Motor neuron (in vitro differentiated cells): ENCODE measurements at places on chromosomes 5 and 9.

GRCh38 chr9:35452481-35452880 is 37.4 kb upstream of the RUSC2 start:
- ATAC-seq: no peak

DNA sequence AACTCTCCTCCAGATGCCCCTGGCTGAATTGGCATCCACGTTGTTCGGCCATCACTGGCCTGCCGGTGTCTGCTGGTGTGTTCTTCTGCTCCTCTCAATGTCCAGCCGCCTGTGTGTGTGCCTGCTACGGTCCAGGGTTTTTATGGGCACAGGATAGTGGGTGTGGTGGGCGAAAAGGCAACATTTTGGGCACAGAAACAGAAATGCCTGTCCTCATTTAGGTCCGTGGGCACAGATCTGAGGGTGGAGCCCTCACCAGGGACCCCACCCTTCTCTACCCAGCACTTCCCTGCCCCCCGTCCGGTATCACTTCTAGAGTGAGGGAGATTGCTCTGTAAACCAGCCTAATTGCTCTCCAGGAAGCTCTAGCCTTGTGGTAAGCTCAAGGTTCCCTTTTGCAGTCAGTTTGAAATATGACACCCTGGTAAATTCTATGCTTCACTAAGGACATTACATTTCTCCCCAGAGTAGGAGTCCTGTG is 410.1 kb downstream of the MAT2B start:
- ATAC-seq: peak; percentile 28

DNA sequence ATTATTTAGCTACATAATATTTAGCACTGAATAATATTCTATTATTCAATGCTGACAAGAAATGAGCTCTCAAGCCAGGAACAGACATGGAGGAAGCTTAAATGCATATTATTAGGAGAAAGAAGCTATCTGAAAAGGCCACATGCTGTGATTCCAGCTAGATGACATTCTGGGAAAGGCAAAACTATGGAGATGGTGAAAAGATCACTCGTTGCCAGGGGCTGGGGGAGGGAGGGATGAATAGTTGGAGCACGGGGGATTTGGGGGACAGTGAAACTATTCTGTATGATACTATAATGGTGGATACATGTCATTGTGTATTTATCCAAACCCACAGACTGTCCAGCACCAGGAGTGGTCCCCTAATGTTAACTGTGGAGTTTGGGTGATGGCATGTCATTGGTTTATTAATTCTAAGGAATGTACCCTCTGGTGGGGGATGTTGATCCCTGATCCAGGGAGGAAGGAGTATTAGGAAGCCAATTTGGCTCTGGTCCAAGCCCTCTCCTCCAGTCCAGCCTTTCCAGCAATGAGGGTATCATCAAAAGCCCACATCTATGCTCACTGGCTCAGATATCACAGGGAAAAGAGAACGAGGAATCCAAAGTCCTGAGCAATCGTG is 162.5 kb downstream of the COL23A1 start:
- ATAC-seq: no peak

DNA sequence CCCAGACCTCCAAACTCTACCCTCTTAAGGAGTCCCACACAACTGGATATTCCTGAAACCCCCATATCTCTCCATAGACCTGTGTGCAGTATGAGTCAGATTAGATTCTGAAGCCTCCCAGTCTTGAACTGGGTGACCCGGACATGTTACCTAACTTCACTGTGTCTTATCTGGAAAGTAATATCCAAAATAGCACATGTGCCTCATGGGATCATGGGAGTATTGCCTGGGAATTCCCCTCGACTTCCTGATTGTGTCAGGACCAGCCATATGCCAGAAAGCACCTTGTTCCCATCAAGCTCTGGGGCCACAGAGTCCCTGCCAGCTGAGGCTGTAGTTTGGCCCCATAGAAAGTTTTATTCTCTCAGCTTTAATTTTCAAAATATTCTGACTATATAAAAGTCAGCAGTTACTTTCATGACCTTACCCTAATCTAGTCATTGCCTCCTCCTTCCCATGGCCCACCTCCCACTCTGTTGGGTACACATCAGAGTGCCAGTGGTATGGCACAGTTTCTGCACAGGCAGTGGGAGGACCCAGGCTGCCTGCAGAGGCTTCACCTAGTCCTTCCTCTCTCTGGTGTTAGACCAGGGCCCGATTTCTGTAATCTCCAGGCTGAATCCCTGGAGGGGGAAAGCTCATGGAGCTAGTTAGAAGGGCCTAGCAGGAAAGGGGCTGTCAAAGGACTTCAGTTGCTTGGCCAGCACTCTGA is 19.5 kb upstream of the B4GALT1 start:
- no peak for ATAC-seq

DNA sequence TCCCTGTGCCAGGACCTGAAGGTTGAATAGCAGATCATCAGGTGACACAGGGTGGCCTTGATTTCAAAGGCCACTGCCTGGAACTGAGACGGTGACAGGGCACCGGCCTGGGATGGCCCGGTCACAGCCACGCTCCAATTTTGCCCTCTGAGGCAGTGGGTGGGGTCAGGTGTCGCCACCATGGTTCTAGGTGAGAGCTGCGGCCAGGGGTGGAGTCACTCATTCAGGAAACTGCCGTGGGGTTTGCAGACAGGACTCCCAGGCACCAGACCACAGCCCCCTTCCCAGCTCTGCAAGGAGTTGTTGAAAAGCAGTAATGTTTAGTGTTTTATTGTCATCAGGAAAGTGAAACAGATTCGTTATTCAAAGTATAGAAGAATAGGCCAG is 17.3 kb upstream of the RNU6ATAC start:
- no peak for ATAC-seq

DNA sequence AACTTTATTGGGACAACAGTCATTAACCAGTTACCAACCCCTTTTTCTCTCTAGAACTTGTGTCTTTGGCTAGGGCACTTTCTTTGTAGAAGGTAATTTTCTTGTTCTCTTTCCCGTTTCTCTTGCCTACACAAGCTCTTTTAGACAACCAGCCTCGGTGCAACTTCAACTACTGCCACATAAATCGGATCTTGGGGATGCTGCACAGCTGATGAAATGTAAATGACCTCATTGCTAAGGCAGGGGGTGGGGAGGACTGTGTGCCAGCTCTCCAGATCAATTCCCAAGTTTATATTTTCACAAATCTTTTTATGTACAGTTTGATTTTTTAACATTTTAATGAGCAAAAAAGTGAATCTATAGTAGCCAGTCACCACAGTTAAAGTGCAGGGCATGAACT is 157.6 kb downstream of the DENND1A start:
- ATAC-seq: peak; percentile 73

DNA sequence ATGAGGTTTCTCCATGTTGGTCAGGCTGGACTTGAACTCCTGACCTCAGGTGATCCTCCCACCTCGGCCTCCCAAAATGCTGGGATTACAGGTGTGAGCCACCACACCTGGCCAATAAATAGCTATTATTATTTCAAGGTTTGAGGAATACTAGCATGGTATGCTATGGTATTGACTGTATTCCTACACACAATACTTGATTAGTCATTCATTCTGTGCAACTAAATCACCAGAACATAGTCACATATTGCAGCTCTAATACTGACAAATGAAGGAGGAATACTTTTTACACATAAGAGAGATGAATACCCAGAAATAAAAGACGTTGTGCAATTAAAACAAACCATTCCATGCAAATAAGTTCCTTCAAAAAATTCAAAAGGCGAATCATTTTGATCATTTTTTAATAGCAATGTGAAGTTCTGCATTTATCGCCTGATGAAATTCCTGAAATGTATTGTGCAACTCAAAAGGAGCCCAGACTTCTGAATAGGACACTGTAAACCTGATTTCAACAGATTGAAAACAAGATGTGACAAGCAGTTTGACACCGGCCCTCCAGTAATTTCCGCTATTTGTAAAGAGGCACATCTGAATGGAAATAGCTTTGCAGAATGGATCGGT is 687.4 kb upstream of the SEMA6A start:
- no peak for ATAC-seq

DNA sequence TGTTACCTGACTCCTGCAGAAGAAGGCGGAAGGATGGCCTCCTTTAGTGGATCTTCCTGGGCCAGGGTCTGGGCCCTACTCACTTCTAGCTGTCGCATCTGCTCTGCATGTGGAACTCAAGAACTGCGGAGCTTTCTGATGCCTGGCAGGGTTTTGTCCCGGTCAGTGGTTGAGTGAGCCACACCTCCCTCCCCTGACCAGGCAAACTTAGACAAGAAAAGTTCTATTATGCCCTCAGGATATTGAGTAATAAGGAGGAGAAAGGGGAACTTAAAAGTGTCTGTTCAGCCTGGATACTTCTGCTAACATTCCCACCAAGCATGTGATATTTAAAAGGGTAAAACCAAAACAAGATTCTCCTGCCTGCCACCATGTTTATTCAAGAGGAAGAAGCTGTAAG is at the start of gene FYB1:
FYB1 (minus strand) TSS at position 127 of the 400 bp plus-strand sequence. CDS start 16,603 bp downstream, outside the sequence.
- peak; percentile 49 for ATAC-seq

DNA sequence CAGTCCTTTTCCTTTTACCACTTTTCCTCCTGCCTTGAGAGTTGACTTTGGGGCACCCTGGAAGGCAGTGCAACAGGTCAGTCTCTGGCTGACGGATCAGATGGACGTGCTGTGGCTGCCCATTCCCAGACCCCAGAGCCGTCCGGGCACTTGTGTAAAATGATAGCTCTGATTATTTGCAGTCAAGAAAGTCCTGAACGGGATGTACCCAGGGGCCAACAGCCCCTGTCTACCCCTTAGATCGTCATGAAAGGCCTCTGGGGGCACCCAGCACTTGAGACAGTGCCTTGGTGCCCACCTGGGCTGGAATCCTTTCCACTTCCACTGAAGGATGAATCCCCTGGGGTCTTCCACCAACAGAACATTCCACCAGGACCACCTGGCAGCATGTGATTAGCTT is 17.7 kb upstream of the ANGPTL2 start:
- no peak for ATAC-seq

DNA sequence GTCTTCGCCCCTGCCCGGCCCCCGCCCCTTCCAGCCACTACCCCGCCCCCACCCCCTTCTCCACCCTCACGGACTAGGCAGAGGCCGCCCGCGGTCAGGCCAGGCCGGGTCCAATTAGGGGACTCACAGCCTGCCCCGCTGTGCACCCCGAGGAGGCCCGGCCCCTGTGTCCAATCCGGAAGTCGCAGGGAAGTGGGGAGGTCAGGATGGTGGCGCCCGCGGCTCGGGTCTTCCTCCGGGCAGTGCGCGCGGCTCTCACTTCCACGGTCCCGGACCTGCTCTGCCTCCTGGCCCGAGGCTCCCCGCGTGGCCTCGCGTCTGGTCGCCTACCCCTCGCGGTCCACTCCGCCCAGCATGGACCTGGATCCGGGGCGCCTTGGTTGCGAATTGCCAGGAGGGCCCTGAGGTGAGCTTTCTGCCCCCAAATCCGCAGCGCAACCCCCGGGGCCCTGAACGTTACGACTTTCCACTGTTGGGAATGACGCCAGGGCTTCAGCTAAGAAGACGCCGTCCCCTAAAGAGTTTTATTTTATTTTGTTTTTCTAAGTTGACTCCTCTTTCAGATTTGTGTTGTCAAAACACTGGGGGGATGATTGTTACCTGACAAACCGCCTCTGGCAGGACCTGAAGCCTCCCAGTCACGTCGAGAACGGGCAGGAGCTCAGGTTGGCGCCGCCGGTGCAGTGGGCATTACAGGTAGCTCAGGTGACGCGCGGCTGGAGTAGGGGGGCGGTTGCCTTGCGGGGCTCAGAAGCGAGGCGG is 763 bp upstream of the IRX2 start:
- peak; percentile 35 for ATAC-seq

- ATAC-seq: no peak
Measured at GRCh38 chr5:1814183-1815020, 13.2 kb downstream of the NDUFS6 start.

DNA sequence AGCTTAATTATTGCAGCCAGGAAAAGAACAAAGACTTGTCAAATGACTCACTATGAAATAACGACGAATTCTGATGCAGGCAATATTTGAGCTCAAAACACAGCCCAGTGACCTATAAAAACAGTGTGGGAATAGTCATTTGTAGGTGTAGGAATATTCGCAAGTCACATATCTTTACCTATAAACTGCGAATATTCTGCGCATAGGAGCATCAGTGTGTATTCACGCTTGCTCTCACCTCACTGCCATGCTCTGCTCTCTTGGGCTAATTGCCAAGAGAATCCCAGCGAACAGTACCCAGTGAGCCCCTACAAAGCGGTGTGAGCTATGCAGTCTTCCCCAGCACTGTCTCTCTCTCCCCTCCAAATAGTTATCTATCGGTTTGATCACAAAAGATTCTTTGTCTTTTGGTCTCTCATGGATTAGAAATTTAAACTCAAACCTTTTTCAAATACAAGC is 74.2 kb downstream of the ST8SIA4 start:
- peak; percentile 29 for ATAC-seq

- no peak for ATAC-seq
Measured at GRCh38 chr5:159536646-159537045, 206.4 kb upstream of the IL12B start.

GRCh38 chr9:89952401-89952800 is 347.6 kb downstream of the GADD45G start:
- peak; percentile 75 for ATAC-seq

DNA sequence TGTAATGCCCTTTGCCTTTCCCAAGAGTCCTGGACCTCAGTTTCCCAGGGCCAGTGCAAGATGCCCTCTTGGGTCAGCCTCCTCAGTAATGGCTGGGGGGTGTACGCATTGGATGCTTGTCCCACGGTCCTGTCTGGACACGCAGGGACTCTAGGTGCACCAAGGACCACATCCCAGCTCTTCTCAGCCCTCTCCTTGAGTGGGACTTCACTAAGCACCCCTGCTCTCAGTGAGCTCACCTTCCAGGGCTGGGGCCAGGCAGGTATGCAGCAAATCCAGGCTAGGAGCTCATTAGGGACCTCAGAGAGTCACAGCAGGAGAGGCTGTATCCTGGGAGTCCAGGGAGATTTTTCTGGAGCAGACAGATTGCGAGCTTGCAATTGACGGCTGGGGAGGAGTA is 59.8 kb downstream of the MACROH2A1 start:
- ATAC-seq: no peak

GRCh38 chr9:12204512-12204911 is 488.7 kb upstream of the TYRP1 start:
- ATAC-seq: no peak

- no peak for ATAC-seq
Measured at GRCh38 chr5:160635046-160635445, 213.4 kb downstream of the PTTG1 start.

GRCh38 chr5:61822584-61822983 is 483.4 kb upstream of the KIF2A start:
- ATAC-seq: no peak

DNA sequence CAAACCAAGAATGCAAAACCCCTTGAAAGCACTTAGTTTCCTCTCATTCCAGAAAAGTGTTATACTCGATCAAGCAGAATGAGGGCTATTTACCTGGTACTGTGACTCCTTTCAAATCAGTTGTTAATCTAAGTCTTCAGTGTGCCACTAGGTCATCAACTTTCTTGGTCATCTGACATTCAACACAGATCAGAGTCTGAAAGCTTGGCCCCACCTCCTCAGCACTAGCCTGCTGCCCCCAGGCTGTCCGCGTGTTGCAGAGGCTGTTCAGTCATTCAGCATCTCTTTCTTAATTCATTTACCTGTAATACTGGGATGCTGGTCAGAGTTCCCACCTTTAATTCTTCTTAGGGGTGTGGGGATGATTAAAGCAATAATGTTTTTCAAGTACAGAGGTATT is 28.5 kb downstream of the ENC1 start:
- ATAC-seq: no peak
